NB4 (cell line): ENCODE measurements at places on chromosomes 5 and 9.

DNA sequence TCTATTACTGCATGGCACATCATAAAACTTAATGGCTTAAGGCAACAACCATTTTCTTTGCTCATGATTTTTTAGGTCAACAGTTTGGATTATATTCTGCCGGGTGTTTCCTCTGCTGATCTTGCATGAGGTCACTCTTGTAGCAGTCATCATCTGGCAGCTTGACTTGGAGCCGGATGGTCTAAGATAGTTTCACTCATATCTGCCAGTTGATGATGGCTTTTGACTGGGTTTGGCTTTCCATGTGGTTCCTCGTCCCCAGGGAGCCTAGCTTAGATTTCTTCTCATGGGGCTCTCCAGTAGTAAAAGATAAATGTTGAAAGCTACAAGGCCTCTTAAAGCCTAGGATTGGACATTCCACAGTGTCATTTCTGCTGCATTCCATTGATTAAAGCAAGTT, 27.4 kb downstream of the LNPEP start:
- DNase-seq: peak; percentile 48

- DNase-seq: no peak
Observed at GRCh38 chr9:128389395-128390149, 18.4 kb downstream of the URM1 start.

DNA sequence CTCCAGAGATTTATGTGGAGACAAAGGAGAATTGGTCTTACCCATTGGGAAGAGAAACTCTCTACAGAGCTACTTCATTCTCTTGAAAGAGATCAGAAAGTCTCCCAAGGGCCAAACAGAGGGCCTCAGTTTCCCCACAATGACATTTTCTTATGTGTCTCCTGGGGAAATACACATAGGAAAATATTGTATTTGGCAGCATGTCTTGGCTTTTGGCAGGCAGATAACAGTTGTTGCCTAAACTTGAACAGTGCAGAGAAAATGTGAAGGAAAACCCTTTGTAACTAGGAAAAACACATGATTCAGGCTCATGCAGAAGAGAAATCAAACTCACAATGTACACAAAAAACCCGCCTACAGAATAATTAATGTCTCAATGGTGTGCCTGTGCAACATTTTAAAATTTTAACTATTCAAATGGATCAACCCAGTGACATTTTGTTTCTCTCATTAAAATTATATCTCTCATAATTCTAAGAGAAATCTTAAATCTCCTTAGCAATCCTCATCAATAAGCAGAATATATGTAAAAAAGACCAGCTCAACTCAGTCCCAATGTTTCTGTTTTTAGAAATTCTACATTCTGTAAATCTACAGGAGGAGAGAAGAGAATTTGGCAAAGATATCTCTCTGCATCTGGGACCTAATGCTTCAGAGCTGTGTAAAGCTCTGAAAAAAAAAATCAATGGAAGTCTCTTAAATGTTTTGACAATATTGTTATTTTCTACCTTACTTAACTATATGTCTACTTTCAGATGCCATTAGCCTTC, 205.1 kb downstream of the ADAMTSL1 start:
- no peak for DNase-seq

DNA sequence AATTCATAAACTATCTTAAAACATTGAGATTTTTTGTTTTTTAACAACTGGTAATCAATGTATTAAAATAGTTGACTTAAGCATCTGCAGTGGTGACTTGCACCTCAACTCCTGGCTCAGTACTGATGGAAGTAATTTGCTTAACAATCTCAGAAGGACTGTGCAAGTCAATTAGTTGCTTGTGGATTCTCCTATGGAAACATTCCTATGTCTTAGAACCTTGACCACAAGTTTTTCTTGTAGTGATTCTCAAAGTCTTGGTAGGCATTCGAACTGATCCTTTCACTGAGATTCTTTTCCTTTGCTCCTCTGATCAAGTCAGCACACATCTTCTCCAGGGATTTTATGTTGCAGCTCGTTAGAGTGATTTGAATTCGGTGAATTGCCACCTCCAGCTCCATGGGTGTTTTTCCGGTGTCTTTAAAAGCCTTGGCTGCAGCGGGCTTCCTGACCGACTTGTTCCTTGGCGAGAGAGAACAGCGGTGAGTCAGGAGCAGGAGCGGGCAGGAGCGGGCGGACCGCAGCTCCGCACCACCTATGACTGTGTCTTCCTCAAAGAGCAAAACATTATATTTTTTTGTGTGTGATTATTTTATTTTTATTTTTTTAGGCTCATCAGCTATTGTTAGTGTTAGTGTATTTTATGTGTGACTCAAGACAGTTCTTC, 21.1 kb downstream of the HMGXB3 start:
- no peak for DNase-seq

GRCh38 chr5:159027504-159027903, 72.2 kb downstream of the EBF1 start:
- no peak for DNase-seq

- no peak for DNase-seq
Observed at GRCh38 chr9:135821733-135822373, 85.5 kb downstream of the CAMSAP1 start.

GRCh38 chr5:138890644-138891043, 15.5 kb upstream of the LRRTM2 start:
- DNase-seq: no peak

- peak; percentile 60 for DNase-seq
Observed at GRCh38 chr5:61866930-61867329, 439.1 kb upstream of the KIF2A start.

DNA sequence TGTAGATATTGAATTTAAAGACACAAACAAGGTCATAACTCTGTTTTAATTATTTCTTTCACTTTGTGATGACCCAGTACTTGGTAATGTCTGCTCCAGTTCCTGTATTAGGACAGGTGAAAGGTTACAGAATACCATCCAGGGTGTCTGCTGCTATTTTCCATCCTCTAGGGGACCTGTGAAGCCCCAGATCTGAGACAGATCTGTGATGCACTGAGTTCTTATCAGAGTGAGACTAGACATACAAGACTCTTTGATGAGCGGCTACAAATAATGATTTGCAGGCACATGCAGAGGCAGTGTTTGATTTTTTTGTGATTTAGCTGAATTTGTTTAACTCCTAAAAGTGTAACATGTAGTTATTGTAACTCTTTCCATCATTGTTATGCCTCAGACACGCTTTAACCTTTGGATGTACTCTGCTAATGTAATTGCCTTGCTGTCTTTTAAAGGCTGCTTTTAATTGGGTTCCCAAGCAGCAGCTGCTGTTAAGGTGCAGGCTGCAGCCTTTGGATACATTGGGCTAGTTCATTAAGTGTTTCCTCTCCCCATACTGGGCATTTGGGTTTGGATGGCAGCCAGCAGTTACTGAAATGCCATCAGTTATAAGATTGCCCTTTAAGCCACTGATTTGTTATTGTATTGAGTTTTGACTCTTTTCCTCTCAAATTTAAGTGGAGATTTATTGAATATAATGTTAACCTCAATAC, 63.3 kb downstream of the RASGRF2 start:
- no peak for DNase-seq

- no peak for DNase-seq
Observed at GRCh38 chr9:133277467-133277866, 2.5 kb upstream of the ABO start.

DNA sequence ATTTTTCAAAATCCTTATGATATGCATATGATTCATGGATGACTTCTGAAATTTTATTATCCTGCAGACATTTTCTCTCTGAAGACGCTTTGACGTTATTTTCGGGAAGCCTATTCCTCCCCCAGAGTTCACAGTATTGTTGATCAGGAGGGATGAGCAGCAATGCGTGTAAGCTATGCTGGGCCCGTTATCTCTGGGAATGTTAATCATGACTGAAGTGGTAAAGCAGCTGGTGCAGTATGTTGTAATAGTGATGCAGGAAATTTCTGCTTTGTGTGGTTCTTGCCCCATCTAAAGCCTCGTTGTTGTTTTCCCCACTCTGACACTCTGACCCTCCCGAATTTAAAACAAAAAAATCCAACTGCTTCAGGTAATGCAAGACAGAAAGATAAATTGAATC, 1797.8 kb upstream of the WWC1 start:
- no peak for DNase-seq

GRCh38 chr5:96909435-96909834, 26.4 kb upstream of the LNPEP start:
- no peak for DNase-seq

DNA sequence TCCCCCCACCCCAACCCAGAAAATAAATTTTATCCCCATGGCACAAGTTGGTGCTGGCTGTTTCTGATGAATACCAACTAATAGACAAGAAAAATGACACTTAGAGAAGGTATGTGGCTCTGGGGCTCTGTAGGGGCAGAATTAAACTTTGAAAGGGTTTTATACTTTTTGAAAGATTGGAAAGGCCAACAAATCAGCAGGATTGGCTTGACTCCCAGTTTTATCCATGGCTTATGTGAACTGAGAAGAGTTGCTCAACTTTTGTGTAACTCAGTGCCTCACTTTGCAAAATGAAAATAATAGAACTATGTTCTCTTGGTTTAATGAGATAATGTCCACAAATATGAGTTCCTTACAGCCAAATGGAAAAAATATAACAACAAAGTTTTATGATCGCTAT, 288.9 kb upstream of the KIF2A start:
- no peak for DNase-seq

DNA sequence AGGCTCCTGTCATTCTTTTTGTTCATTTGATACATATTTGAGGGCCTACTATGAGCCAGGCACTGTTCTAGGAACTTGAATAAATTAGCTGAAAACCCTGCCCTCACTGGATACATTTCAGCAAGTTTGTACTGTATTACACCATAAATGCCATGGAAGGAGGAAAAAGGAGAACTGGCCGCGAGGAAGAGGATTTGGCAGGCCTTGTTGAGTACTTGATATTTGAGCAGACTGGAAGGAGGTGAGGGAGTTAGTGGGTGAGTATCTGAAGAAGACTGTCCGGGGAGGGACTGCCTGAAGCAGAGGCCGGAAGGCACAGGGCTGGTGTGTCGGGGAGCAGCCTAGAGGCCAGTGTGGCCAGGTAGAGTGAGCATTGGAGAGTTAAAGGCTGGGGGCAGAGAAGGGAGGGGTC, 4.5 kb downstream of the SNX30 start:
- peak; percentile 38 for DNase-seq
